COR-L47 (cell line): ENCODE measurements at places on chromosomes 16 and 17.

DNA sequence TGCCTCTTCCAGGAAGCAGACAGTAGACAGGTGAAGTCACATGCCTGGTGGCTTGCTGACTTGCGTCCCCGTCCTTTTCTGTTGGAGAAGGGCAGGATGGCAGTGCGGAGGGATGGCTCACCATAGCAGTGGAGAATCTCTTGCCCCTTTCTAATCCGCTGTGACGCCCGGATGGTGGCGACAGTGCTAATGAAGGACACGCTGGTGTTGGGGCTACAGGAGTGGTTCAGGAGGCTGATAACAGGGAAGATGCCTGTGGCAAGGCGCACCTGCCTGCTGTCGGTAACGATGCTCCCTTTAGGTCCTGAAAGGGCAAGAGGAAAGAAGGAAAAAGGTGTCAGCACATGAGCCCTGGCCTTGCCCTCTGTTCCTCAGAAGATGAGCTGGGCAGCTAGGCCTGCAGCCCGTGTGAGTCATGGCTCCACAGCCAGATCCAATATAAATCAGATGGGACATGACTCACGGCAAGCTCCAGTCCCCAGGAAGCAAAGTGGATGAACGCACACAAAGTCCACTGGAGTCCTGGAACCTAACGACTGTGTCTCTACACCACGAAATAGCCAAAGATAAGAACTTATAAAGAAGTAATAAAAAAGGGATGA lies 25.5 kb downstream of the SERPINF1 start:
- DNase-seq, result no peak

DNA sequence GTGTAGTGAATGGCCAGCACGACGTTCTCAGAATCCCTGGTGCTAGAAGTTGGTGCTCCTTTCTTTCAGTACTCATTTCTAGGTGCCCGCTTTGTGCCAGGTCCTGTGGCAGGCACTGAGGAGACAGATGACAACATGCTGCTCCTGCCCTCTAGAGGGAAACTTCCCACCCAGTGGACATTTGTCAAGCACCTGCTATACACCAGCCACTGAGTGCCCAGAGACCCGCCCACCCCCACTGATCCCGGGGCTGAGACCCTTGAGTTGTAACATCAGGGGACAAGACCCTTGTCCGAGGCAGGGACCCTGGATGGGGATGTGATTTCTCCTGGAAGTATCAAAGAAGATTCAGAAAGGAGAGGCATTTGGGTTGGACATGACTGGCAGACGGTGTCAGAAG lies 25.1 kb downstream of the UNC13D start:
- DNase-seq, result no peak

GRCh38 chr17:81967533-81968395 lies 6.8 kb upstream of the NOTUM start:
- no peak for DNase-seq

DNA sequence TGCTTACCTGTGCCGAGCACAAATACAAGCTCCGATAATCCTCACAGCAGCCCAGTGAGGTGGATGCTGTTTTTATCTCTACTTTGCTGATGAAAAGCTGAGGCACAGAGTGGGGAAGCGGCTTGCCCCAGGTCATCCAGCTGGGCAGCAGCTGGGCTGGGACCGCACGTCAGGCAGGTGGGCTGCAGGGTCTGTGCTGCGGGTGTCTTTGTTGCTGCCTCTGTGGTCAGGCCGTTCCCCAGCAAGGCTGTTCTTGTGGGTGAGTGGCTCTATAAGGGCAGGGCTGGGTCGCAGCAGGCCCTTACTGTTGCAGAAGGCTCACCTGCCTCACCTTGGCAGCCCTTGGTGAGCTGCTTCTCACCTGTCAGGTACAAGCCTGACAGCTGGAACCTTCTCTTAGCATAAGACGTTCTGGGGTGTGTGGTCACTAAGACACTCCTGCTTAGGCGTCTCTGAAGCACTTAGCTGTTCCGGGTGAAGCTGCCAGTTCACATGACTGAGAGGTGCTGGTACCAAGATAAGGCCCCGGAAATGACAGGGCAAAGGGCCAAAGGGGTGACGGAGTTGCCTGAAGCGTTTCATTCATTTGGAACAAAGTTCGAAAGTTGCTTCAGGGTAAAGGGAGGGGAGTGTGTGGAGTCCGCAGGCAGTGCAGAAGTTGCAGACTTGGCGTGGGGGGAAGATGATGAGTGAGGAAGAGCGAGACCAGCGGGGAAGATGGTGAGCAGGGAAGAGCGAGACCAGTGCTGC lies 17.4 kb downstream of the IRF8 start:
- no peak for DNase-seq

DNA sequence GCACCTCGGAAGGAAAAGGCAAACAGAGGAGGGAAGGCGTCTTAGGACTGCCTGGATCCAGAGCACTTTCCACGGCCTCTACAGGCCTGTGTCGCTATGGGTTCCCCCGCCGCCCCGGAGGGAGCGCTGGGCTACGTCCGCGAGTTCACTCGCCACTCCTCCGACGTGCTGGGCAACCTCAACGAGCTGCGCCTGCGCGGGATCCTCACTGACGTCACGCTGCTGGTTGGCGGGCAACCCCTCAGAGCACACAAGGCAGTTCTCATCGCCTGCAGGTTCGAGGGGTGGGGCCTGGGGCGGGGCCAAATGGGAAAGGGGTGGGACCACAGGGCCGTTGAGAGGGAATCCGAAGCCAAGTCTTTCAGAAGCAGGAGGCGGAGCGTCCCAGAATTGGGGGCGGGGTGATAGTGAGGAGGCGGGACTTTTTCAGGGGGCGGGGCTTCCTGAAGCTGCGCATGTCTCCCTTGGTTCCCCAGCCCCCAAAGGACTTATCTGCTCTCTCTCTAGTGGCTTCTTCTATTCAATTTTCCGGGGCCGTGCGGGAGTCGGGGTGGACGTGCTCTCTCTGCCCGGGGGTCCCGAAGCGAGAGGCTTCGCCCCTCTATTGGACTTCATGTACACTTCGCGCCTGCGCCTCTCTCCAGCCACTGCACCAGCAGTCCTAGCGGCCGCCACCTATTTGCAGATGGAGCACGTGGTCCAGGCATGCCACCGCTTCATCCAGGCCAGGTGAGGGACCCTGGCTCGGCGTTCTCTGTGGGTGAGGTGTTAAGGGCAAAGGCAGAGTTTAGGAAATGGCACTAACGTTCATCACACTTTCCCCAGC lies 939 bp downstream of the BCL6B start:
- no peak for DNase-seq

DNA sequence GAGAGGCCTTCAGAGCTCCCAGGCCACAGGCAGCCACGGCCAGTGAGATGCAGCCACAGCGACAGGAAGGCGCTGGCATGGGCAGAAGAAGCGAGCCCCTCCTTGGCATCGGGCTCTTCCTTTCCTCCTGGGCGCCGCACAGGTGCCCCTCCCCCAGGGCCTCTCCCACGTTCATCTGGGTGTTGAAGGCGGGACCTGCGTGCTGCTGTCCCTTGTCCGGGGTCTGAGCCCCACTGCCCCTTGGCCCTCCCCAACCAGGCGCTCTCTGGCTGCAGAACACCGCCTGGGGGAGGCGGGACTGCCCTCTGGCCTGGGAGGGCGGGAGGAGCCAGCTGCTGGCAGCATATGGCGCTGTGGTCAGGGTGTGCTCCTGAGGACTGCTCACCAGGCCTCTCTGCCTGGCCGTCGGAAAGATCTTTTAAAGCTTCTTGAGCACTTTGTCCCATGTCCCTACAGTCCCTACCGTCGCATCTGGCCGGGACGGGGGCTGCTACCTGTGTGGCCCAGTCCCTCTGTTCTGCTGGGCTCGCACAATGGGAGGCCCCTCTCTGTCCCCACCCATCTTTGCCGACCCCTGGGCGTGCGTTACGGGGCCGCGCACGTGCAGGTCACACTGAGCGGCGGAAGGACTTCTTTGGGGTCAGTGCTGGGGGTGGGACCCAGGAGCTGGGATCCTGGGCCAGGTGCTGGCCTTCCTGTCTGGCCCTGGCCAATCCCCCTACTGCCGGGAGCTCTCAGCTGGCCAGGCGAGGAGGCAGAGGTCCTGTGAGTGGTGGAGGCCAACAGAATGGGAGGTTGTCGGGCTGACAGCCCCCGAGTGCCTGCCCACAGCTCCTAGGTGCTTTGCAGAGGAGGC lies 1.7 kb downstream of the SLC25A10 start:
- DNase-seq, result no peak

DNA sequence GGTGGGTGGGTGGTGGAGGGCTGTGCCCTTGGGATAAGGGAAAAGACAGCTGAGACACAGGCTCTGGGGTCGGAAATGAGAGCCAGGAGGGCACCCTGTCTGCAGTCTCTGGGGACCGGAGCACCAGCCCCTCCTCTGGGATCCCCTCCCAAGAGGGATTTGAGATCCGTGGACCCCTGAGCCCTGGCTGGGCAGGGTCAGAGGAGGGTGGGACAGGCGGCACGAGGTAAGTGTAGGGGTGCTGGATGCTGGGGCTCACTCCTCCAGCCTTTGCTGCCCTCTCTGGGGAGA lies 425 bp downstream of the SGSH start:
- DNase-seq, result no peak

DNA sequence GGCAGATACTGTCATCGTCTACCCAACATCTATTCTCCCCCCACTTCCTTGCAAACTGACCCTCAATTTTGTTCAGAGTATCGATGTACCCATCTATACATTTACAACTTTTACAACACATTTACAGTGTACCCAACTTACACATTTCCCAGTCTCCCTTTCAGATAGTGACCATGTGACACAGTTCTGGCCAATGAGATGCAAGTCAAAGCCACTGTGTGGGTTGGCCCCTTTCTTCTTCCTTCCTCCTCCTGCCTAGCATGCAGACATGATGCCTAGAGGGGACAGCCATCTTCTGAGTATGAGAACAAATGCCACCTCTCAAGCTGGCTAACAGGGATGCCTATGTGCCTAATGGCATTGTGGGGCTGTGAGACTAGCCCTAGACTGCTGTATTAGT lies 11.3 kb upstream of the NFAT5 start:
- DNase-seq, result no peak

DNA sequence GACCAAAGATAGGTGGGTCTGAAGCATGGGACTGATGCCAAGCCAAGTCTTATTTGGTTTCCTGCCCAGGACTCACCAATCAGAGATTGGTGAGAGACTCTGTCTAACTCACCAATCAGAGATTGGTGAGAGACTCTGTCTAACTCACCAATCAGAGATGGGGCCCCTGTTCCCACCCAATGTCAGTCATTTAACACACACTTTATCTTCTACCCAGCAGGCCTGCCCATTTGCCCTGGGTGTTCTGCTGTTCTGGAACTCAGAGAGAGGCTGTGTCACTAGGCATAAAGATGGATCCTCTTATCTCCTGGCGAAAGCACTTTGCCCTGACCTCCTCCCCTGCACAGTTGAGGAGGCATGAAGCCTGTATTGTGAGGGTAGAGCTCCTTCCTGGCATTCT lies 5.4 kb upstream of the RHOT1 start:
- no peak for DNase-seq

DNA sequence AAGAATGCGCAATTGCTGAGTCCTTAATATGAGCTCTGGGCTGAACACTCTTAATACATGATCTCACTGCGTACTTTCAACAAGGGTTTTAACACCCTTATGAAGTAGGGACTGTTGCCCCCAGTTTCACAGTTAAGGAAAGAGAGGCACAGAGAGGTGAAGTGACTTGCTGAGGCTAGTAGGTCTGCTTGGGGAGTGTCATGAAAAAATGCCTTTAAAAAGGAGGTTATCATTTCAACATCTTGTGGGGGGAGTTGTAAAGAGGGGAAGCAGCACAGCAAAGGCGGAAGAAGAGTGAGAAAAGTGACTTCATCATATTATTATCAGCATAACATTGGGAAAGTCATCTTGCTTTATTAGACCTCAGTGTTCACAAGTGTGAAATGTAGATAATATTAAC lies 2.1 kb downstream of the CCL4L2 start:
- DNase-seq, result no peak

GRCh38 chr17:70021726-70022125 lies 53.3 kb upstream of the KCNJ16 start:
- DNase-seq, result no peak

DNA sequence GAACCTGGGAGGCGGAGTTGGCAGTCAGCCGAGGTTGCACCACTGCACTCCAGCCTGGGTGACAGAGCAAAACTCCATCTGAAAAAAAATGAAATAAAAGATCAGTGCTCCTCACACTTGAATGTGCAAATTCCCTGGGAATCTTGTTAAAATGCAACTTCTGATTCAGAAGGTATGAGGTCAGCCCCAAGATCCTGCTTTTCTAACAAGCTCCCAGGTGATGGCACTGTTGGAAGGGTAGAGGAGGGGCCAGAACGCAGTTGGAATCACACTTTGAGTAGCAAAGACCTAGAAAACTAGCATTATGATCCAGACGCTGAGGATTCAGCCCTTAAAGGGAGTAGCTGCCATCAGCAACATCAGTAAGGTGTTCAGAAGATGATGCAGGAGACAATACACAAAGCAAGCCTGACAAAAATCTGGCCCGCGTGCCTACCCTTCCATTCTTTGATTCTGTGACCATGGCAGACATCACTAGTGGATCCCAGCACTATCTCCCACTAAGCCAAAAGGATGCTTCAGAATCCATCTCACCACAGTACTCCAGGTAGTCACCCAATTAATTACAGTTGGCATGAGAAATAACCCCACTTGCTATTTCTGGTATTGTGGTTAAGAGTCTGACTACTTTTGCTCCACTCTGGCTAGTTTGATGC lies 33.1 kb upstream of the MEIOC start:
- DNase-seq, result no peak

DNA sequence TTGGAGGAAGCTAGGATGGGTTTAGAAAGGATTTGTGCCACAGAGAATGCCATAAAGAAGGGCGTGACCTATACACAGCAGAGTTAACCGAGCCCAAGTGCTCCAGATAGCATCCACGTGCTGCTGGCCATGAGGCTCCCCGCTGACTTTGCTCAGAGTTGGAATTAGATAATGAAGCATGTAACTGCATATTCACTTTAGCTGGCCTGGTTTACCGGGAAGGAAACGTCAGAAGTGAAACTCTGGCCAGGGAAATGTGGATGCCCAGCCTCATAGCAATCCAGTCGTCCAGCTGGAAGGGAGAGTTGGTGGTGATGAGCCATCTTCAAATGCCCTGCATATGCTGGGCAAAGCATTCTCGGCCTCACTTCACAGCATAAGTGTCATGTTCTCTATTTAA lies 6.1 kb downstream of the KRT35 start:
- DNase-seq, result no peak

GRCh38 chr16:72798264-72798663 lies 249.7 kb downstream of the ZFHX3 start:
- DNase-seq, result no peak
